ENCODE measurements at places on chromosomes 2 and 18.

GRCh38 chr2:186274936-186275575 lies 211.0 kb upstream of the ZC3H15 start:
- DNase-seq = no peak

DNA sequence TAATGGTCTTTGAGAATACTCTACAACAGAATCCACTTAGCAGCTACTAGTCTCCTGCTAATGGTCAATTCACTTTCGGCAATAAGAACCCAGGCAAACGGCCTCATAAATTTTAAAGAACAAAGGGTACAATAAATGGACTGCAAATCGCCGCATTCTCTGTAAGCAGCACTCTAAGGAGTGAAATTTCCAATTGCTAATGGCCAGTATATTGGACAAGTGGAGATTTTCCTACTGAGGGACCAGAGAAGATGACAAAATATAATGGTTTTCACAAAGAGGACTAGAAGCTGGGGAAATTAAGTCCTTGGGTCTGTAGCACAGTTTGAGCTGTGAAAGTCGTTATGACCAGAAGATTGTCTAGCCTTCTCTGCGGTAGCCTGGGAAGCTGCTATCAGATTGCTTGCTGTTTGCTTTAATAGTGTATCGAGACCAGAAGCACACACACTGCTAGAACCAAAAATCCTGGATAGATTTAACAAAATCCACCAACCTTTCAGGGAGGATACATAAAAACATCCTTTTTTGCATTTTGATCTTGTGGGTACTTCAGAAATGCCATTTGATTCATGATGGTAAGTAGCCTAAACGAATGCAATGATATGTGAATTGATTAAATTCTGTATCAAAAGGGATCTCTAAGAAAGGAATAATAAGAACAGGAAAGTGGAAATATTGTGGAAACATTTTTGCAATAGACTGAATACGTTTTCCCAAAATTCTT lies 53.6 kb upstream of the ATP8B1 start:
- DNase-seq = no peak

GRCh38 chr2:233223059-233223894 lies 28.2 kb upstream of the ATG16L1 start:
- peak; percentile 38 for DNase-seq

DNA sequence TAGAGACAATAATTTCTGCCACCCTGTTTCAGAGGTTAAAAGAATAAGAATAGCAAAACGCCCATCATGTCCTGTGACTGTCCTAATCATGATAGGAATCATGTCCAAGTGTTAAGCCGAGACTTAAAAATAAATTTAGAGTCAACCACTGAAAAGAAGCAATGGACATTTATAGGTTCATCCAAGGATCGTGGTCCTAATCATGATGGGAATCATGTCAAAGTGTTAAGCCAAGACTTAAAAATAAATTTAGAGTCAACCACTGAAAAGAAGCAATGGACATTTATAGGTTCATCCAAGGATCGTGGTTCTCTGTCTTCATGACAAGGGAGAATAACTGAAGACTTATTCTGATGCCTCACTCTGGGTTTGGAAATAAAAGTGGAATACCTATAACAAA lies 73.6 kb downstream of the PDE11A start:
- DNase-seq = no peak

- DNase-seq = no peak
Measured at GRCh38 chr2:190574169-190574568, 39.6 kb upstream of the NEMP2 start.

DNA sequence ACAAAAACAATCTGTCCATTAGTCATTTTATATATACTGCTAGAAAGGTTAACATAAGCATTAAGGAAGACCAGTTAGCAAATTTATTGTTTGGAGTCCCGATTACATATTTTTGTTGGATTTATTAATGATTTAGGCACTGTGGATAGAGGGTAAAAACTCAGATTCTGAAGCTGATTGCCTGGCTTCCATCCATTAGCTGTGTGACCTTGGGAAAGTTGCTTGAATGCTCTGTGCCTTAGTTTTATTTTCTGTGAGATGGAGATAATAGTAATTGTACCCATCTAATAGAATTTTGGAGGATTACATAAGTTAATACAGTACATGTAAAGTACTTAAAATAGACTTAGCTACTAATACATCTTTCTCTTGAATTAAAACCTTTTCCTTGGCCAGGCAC lies 36.3 kb upstream of the NEMP2 start:
- no peak for DNase-seq

DNA sequence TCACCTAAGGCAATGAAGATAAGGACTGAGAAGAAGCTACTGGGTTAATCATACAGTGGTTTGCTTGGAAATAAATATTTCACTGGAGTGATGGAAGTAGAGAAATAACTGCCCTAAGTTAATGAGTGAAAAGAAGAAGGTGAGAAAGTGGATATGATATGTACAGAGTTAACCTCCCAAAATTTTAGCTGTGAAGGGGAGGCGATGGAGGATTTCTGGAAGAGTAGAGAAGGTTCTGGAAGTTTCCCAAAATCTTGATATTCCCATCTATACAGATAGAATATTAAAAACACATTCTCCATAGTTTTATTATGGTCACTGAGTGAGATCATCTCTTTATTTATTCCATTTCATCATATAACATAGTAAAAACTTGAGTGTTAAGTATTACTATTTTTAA lies 296.6 kb upstream of the RGPD4 start:
- no peak for DNase-seq

GRCh38 chr2:56741601-56742102 lies 557.9 kb downstream of the CCDC85A start:
- no peak for DNase-seq

Measured in memory B cell (primary cell).